ENCODE measurements at places on chromosomes 2 and 18. TPM values are rescaled to one million over a fixed set of nuclear protein-coding genes. Genes with fewer than 3 reads are reported as not detected.

GRCh38 chr2:229410946-229411345 lies 139.9 kb upstream of the PID1 start:
- no peak for DNase-seq

DNA sequence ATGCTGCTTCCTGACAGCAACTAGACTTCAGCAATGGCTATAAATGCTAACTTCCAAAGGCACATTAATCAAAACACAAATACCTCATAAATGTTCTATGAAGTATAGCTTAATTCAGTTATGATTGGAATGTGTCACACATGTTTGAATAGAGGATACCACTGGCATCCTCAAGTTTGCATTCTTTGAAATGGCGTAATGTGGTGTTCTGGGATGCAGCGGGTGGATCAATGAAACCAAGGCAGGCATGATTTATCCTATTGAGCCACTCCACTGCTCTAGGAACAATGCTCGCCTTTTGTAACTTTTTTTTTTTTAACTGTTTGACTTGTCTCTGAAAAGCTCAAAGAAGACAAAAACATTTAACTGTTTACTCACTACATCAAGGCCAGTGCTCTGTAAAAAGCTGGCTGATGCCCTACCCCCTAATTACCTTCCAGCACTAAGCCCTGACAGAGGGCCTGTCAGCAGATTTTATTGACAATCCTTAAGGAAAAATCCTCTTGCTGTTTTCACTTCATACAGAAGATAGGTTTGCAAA lies 278.8 kb upstream of the SESTD1 start:
- no peak for DNase-seq

GRCh38 chr2:86634352-86634751 lies 10.7 kb upstream of the RNF103 start:
- no peak for DNase-seq

UGT1A5 gene
- total RNA-seq, result not detected

GAREM2 gene
- 4.7 TPM for total RNA-seq

VSNL1 gene
- total RNA-seq, result 12.1 TPM

- DNase-seq, result no peak
These were observed 61.3 kb downstream of the SP110 start for GRCh38 chr2:230158468-230158867.

GRCh38 chr2:230575642-230576324 lies 136.9 kb upstream of the CAB39 start:
- DNase-seq, result no peak

DNA sequence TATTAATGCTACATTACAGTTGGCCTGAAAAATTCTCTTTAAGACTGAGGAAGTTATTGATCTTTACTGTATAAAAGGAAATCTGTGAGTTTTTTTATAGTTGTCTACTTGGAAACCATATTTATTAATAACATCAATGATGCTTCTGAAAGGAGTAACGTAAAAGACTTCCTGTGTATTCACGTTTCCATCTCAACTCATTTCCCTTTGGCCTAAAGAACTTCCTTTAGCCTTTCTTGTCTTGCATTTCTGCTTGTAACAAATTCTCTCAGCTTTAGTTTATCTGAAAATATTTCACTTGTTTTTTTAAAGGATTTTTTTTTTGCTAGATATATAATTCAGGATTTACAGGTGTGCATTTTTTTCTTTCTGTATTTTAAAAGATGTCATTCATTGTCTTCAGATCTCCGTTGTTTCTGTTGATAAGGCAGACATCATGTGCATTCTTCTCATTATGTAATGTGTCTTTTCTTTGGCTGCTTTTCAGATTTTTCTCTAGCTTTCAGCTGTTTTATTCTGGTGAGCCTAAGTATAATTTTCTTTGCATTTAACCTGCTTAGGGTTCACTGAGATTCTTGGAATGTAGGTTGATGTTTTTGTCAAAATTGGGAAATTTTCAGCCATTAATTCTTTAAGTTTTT lies 159.0 kb upstream of the DAPL1 start:
- no peak for DNase-seq

GRCh38 chr2:195572895-195573683 lies 83.9 kb upstream of the SLC39A10 start:
- DNase-seq, result no peak

DNA sequence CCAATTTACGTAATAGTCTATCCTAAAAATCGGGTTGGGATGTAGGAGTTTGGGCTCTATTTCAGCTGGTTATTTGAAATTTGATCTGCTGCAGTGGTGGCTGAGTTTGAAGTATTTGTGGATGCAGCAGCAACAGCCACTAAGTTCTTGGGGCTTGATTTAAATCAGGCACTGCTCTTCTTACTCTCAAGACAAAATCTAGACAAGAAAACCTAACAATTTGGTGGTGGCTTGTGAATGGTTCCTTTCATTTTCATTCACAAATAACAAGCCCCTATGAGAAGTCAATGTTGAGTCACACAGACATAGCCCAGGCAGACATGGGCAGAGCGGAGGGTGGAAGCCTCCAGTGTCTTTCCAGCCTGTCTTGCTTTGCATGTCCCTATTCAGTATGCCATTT lies 199.3 kb downstream of the LTBP1 start:
- no peak for DNase-seq

GRCh38 chr2:239057533-239057932 lies 209.6 kb downstream of the TWIST2 start:
- no peak for DNase-seq

DNA sequence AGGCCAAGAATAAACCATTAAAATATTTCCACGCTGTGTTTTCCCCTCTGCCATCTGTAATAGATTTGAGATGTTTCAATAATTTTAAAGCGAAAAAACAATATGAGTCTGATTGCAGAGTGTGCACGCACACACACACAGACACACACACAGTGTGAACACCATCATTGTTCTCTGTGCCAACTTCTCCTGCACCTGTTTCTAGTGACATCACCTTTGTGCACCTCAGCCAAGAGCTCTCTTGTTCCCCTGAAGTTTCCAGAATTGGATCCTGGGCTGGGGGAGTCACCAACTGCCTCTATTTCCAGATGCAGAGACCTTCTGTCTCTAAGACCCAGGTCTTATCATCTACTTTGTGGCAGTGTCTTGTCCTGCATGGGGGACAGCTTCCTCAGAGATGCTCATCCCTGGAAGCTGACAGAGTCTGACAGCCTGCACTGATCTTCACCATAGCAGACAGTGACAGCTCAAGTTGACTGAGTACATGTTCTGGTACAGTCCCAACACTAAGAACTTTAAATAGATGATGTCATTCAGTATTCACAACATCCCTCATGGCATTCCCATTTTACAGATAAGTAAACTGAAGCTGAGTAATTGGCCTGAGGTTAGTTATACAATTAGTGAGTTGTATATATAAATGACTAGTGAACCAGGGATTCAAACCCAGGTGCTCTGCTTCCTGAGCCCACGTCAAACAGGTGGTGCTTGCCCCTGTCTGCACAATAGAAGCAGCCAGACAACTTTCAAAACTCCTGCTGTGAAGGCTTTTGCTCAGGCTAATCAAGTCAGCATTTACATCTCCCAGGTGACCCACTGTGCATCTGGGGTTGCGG lies 39.4 kb downstream of the ACOXL start:
- no peak for DNase-seq

- DNase-seq, result no peak
These were observed 27.0 kb downstream of the ENOSF1 start for GRCh38 chr18:685438-685837.

- no peak for DNase-seq
These were observed 17.8 kb downstream of the MAPRE3 start for GRCh38 chr2:26988058-26988860.

Measured in hepatocyte (in vitro differentiated cells).